Activated T-cell treated with anti-CD3 and anti-CD28 coated beads, Interleukin-2, amount 50 U/mL, for 72 hours (primary cell): ENCODE measurements at places on chromosomes 12 and 14.
A peak's percentile ranks its signal among the peaks of the same experiment; 100 is the strongest.

DNA sequence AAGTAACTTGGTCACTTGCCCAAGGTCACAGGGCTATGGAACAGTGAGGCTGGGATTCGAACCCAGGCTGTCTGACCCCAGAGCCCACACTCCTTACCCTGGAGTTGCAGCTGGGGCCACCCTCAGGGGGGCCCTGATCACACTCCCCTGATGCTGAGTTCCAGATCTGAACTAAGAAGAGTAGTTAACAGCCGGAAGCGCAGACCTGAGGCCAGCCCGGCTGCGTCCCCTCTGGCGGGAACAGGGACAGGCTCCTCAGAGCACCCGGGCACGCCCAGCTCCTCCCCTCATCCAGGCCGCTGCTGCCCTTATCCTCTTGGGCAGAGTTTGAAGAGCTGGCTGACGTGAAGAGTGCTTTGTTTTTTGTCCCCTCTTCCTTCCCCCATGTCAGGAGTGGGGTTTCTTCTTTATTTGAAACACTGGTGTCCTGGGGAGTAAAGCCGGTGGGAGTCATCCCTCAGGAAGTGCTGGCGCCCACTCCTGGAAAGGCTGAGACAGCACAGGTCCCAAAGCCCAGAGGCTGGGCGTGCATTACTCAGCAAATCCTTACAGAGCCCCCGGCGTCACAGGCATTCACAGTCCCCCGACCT, 8.7 kb downstream of the PHB2 start:
- peak; percentile 69 for DNase-seq

DNA sequence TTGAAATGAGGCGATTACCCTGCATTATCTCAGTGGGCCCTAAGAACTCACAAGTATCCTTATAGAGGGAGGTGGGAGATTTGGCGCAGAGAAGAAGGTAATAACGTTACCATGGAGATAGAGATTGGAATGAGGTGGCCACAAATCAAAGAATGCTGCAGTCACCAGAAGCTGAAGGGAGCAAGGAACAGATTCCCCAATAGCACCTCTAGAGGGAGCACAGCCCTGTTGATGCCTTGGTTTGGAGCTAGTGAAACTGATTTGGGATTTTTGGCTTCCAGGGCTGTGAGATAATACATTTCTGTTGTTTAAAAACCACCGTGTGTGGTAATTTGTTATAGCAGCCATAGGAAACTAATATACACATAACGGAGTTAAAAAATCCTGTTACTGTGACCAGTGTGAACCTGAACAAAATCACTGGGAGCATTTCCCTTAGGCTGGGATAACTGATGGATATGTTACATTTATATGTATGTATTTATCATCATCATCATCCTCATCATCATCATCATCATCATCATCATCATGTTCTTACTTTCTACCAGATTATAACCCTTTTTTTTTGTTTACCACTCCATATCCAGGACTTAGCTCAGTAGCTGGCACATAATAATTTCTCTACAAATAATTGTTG, 100.3 kb downstream of the LIN7A start:
- DNase-seq = no peak

DNA sequence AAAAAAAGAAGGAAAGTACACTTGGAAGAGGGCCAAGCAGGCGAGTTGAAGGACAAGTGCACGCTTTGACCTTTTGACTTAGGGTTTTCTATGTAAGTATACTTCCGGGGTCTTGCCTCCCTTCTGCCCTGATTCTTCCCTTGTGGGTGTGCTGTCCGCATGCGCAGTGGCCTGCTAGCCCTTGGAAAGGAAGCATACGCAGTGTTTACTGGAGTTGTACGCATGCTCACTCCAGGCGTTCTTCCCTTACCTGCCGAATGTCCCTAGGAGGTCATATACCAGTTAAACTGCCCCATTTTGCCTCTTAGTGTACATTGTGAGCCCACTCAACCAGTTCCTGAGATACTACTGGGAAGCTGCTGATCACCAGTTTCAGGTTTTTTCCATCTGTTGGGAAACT, 15.7 kb upstream of the DDHD1 start:
- no peak for DNase-seq

DNA sequence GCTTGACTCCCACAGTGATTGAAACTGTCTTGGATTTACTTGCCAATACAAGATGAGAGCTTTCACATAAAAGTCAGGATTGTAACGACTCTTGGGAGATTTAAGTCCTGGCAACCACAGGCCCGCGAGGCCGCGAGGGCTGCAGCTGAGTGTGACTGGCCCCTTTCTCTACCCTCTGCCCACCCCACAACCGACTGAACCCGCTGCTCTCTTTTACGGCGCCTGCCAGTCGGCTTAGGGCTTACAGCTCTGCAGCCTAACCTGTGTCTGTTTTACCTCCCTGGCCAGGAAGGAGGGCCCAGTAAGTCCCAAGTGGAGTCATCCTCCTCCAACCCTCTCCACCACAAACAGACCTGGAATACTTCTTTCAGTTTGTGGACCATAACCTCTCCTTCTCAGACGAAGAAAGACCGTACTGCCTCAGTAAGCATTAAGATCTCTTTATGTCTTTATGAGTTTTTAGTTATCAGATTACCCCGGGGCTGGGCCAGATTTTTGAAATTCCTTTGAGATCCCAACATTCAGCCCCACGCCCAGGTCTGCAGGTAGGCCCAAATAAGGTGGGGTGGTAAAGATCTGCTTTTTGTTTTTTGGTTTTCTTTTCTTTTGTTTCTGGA, 12.6 kb upstream of the TIGAR start:
- no peak for DNase-seq

- DNase-seq = no peak
Measured at GRCh38 chr14:26596543-26597061, 1.2 kb downstream of the NOVA1 start.

- no peak for DNase-seq
Measured at GRCh38 chr12:94359761-94360160, 99.9 kb downstream of the CEP83 start.

- no peak for DNase-seq
Measured at GRCh38 chr14:100173353-100173752, 13.9 kb upstream of the DEGS2 start.

GRCh38 chr12:92615703-92616102, 87.1 kb upstream of the PLEKHG7 start:
- no peak for DNase-seq

DNA sequence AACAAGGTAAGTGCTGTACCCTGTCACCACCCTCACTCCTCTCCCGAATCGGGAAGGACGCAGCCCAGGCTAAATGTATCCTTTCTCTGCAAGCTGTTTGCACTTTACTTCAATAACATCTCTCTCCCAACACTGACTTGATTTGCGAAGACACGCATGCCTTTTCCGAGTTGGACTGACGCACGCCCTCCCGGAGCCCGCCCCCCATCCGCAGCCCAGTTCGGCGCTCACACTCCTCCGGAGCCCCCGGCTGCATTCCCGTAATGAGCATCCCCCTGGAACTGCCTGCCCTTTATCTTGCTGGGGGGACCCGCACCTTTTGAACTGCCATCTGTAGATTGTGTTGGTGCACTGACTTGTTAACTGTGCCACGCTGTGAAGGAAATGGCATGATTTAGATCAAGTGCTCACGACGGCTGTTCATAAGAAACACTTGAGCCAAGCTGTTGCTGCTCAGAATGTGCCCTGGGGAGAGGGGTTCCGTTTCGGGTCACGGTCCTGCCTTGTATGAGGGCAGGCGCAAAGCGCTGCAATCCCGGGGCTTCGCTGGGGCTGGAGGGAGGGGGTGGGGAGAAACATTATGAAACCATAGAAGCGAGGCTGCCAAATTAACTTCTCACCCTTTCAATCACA, 176.6 kb upstream of the CDKN3 start:
- no peak for DNase-seq

DNA sequence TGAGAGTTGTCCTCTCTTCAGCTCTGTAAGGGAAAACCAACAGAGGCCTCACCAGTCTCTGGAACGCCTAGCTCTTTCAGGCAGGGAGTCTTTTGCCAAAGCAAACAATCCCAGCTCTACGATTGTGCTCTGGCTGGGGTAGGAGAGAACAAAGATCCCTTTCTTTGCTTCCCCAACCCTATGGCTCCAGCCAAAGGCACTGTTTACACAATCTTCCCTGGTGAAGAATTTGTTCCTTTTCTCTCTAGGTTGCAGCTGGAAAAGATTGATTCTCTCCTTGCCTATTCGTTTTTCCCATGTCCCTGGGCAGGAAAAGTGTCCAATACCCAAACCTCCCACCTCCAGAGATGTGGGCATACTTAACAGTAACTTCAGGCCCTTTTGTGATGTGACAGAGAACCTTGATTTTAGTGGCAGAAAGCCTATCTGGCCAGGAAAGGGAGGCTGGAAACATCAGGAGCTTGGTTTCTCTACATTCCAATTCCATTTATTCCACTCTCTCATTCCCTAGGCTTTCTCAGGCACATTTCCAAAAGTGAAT, 16.8 kb downstream of the ATP5MC2 start:
- DNase-seq = no peak

- no peak for DNase-seq
Measured at GRCh38 chr12:123873793-123874192, 98.8 kb downstream of the CCDC92 start.

- peak; percentile 97 for DNase-seq
Measured at GRCh38 chr12:122526683-122527477, at the start of the genes KNTC1 and RSRC2. TSS of gene KNTC1 (plus strand) at chr12:122527249. CDS start at chr12:122530064, 2,815 bp downstream. TSS of gene RSRC2 (minus strand) at chr12:122526936. CDS start at chr12:122526853, 83 bp downstream.

- DNase-seq = peak; percentile 70
Measured at GRCh38 chr12:45730348-45731189, 1.1 kb downstream of the ARID2 start.

GRCh38 chr12:93793983-93794382, 116.8 kb downstream of the CRADD start:
- no peak for DNase-seq

GRCh38 chr12:110844131-110844530, 2.7 kb upstream of the CCDC63 start:
- DNase-seq = no peak

- DNase-seq = no peak
Measured at GRCh38 chr12:62995097-62995496, 60.1 kb upstream of the PPM1H start.

DNA sequence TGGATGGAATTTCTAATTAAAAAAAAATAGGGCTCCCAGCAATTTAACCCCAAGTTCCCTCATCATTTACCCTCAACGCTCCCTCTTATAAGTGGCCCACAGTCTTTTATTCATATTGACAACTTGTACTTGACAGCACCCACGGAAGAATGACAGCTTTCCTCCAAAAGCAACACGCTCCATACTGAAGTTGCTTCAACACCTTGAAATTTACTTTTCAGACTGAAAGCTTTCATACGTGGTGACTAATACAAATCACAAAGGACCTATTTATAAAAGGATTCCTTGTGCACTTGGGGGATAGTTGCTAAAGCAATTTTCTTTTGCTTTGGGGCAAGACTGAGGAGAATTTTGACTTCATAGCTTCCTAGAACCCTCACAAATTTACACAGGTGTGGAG, 1629.4 kb upstream of the SEL1L start:
- DNase-seq = no peak

GRCh38 chr14:45946251-45946650, 693.2 kb upstream of the MIS18BP1 start:
- no peak for DNase-seq

GRCh38 chr12:102043928-102044327, 17.9 kb downstream of the WASHC3 start:
- peak; percentile 25 for DNase-seq

DNA sequence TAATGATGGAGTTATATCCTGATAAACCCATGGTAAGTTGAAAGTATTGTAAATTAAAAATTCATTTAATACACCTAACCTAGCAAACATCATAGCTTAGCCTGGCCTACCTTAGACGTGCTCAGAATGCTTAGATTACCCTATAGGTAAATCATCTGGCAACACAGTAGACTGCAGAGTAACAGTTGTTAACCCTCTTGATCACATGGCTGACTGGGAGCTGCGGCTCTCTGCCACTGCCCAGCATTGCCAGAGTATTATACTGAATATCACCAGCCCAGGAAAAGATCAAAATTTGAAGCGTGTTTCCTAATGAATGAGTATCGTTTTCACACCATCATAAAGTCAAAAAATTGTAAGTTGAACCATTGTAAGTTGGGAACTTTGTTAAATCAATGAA, 17.8 kb upstream of the TMPRSS12 start:
- DNase-seq = no peak
